ENCODE measurements at places on chromosomes 3 and 15.
A peak's percentile ranks its signal among the peaks of the same experiment; 100 is the strongest.

- no peak for DNase-seq
Measured at GRCh38 chr3:67248726-67249125, 250.6 kb downstream of the KBTBD8 start.

GRCh38 chr3:187684880-187685279, 14.7 kb upstream of the SST start:
- no peak for DNase-seq

- no peak for DNase-seq
Measured at GRCh38 chr3:188722963-188723362, 448.8 kb upstream of the TPRG1 start.

GRCh38 chr3:141308588-141309218, 59.6 kb upstream of the ZBTB38 start:
- DNase-seq: no peak

DNA sequence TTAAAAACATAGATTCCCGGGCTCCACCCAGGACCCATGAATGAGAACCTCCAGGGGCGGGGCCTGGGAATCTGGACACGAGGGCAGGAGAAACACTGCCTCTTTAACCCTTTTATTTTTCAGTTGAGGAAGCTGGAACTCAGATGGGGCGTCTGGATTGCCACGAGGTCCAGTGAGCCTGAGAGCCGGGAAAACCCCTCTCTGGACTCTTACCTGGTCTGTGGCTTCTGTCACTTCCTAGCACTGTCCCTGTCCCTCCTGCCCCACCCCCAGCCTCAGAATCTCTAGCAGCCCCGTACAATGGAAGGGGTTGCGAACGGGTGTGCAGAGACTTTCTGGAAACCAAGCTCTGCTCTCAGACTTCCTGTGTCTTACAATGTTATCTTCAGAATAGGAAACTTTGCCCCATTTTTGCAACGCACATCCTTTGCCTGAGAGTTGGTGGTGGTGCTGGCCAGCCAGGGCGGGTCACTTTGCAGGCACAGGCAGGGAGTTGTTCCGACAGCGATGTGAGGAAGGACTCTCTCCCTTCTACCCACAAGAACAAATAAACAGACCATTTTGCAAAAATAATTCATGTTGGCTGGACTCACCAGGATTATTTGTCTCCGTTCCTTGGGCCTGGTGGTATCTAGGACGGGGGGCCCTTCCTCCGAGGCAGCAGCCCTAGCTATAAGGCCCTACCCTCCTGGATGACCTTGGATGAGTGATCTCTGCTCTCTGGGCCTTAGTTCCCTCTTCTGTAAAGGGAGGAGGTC, 59.1 kb downstream of the SMAD6 start:
- no peak for DNase-seq

DNA sequence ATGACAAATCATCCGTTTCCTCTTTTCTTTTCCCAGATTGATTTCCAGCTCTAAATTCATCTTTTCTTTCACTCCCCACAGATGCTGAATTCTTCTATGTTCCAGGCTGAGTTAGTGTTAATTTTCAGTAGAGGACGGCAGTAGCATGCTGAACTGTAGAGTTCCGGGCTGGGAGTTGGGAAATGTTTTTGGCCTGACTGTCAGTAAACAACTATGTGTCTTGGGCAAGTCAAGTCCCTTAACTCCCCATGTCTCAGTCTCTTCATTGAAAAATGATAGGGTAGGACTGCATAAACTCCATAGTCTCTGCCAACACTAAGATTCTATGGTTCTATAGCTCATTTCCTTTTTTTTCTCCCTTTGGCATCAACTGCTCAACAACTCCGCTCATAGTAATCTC, 333.9 kb downstream of the TIGIT start:
- peak; percentile 65 for DNase-seq

DNA sequence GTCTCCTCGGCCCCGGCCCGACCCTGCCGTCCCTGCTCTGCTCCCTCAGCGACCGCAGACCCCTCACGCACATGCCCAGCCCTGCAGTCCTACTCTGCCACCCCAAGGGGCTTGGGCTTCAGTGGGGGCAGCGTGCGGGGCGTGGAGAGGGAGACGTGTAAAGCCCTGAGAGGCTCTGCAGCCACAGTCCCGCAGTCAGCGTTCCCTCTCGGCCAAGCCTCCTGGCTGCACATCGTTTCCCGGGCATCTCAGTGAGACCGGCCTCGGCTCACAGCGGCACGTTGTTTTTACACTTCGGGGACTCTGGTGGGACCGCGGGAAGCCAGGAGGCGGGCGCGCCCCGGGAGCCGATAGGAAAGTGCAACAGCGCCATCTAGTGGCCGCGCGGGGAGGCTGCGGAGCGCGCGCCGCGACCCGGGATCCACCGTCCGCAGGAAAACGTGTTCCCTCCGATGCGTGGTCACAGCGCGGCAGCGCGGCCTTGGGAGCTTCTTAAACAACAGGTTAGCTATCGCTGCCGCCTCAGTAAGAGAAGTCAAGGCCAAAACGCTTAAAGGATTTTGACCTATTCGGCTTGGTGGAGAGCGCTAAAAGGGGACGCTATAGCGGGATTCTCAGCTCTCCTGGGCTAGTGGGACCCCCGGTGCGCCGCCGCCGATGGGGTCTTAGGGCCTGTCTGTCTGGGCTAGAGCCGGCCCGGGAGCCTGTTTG, 226.8 kb upstream of the IGF1R start:
- peak; percentile 87 for DNase-seq

- no peak for DNase-seq
Measured at GRCh38 chr3:167203062-167203461, 177.0 kb downstream of the ZBBX start.

DNA sequence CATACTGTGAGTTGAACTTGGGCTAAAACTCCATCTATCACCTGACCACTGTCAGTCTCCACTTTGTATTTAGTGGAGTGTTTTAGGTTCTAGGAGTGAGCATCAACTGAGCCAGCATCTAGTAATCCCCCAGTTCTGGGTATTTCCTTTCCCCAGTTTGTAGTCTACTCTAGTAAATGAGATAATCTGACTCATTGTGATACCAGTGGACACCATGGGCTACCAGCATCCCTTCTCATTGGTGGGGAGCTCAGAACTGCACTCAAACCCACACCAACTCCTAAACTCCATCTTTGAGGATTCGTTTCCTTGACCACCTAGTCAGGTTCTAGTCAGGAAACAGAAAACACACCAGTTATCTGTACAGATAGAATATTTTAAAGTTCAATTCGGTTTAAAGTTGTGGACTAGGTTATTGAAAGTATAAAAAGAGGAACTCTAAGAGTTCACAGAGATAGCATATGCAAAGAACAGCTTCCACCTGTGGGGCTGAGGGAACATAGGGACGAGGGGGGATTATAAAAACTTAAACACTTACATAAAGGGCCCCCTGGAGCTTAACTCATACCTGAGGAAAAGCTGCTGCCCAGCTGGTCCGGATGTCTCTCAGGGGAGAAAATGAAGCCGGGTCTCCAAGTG, 36.0 kb downstream of the LEO1 start:
- DNase-seq: no peak

DNA sequence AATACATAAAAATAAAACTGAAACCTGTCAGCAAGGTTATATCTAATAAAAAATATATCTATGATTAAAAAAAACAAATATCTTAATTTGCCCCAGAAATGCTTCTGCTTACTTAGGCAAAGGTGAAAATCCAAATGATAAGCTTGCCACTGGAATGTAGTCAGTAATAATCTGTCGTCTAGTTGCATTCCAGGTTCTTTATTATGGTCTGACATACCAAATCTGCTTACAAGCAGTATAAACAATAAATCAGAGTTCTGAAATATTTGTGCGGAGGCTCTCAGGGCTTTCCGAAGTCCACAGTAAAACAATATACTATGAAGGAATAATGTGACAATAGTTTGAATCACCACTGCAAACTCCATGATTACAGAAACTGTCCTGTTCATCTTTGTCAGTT, 1133.5 kb downstream of the ROBO1 start:
- no peak for DNase-seq

DNA sequence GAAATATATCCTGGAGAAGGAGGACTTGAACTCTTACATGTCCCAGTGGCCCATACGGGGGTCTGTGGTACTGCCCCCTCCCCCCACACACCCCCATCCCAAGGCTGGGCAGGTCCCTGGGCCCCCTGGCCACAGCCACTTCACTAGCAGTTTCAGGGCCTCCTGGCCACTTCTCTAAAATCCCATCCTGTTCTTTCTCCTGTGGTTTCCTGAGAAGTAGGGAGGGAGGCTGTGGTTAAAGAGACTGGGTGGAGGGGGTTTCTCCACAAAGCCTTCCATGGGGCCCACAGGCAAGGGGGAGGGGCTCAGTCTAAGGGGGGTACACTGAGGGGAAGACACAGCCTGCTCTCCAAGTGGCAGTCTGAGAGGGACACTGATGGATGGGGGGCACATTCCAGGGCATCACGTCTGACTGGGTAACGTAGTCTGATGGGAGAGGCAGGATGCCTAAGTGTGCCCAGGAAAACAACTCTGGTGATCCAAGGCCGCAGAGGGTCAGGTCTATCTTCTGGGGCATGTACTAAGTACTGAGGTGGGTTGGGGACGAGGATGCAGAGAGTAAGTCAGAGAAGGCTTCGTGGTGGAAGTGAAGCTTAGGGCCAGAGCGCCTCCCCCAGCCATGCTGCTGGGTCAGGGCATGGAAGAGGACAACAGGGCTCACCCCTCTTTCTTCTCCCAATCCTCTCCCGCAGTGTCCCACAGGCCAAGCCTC, 48.0 kb upstream of the C15orf39 start:
- DNase-seq: no peak

DNA sequence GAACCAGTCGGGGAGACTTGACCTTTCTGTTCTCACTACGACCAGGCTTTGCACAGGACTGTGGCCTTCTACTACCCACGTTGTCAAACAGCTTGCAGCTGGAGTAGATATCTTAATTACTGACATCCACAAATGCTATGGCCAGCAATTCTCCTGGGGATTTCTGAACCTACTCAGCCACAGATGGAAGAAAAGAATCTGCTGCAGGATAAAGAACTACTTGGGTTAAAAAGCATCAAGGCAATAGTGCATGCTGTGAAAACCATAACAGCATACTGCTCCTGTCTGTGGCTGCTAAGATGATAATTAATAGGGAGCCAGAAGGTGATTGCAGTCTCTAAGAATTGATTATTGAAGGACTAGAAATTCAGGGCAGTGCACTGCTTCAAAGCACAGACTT, 859.2 kb upstream of the SEMA6D start:
- DNase-seq: no peak

GRCh38 chr3:67593761-67594234, 60.6 kb downstream of the SUCLG2 start:
- no peak for DNase-seq

DNA sequence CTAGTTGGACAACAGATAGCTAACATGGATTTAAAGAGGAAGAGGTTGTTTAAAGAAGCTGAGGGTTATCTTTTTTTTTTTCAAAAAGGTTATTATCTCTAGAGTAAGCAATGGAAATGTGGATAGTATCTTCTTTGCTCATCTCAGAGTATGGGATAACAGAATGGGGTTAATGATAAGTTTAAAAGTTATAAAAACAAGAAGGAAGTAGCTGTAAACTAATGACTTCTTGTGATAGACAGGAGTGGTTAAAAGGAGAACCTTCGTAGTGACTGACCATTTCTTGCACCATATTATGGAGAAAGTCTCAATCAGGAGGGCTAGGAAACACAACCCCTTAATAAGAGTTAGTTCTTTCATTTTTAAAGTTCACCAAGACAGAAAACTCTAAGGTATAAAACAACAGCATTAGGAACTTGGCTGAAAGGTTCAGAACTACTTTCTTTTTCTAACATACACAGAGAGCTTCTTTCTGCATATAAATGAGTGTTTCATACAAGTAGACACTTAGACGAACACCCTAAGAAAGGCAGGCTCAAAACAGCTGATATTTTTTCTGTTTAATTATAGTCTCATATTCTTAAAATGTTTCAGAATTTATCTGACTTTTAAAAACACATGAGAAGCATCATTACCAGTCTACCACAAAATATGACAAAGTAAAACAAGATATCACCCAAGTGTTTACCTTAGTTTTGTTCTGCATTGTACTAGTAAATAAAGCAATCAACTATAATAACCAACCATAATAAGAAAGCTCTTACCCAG, 140.0 kb downstream of the MEIS2 start:
- DNase-seq: no peak

GRCh38 chr3:27079427-27080257, 289.5 kb downstream of the NEK10 start:
- DNase-seq: no peak

GRCh38 chr3:184085389-184085852, 11.4 kb upstream of the HTR3E start:
- no peak for DNase-seq

DNA sequence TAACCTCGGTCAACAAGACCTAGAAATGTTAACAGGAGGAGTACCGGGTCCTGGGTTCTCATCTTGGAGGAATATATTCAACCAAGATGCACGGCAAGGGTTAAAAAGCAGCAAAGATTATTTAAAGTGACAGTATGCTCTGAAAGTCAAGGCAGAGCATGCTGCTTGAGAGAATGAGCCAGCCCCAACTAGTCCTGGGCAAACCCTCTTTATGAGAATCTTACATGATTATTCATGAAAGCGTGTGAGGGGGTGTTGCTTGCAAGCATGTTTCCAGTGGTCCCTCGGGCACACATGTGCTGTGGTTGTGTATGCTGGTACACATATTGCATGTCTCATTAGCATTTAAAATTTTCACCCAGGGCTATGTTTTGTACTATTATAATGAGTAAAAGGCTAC, 1445.6 kb downstream of the SI start:
- no peak for DNase-seq

GRCh38 chr3:188349351-188349901, 195.5 kb downstream of the LPP start:
- no peak for DNase-seq

DNA sequence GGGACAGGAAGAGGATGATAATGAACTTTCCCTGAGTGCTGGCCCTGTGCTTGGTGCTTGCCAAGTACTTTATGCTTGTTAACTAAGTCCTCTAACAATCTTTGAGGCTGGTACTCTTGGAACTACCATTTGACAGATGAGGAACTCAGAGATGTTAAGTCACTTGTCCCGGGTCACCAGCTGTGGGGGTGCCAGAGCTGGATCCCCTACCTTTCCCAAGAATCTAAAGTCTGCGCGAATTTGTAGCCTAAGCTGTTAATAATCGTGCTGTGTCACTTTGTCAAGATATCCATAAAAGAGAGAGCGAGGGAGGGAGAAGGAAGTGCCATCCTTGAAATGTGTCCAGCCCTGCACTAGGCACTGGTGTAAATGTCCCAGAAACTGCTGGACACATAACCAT, 19.0 kb upstream of the ACOX2 start:
- no peak for DNase-seq

GRCh38 chr3:120212505-120212904, 72.5 kb downstream of the GPR156 start:
- DNase-seq: no peak

GRCh38 chr3:53109891-53110771, 20.1 kb downstream of the RFT1 start:
- DNase-seq: peak; percentile 68

DNA sequence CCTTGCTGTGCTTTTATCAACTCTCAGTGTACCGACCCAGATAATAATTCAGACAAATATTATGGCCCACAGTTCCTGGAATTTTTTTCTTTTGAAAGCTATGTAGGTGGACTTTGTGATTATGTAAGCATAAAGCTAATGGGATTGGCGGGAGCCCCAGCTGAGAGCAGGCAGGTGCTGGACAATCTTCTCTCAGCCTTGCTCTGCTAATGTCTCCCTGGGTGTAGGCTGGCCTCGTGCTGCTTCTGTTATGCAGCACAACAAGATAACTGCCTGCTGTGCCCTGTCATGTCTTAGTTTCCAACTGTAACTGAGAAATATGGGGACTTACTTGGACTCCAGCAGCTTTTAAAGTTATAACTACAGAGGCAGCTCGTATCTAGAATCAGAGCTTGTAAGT, 415.0 kb downstream of the PDCD6IP start:
- DNase-seq: no peak

GRCh38 chr3:196528639-196529233, 13.6 kb upstream of the SMCO1 start:
- DNase-seq: peak; percentile 75

Measured in sciatic nerve (tissue), 2 donors.